ENCODE measurements at places on chromosomes 11 and 22.

- DNase-seq, result no peak
Measured at GRCh38 chr11:58727415-58727797, 4.3 kb downstream of the GLYAT start.

- DNase-seq, result no peak
Measured at GRCh38 chr11:126175393-126175792, 36.1 kb downstream of the RPUSD4 start.

DNA sequence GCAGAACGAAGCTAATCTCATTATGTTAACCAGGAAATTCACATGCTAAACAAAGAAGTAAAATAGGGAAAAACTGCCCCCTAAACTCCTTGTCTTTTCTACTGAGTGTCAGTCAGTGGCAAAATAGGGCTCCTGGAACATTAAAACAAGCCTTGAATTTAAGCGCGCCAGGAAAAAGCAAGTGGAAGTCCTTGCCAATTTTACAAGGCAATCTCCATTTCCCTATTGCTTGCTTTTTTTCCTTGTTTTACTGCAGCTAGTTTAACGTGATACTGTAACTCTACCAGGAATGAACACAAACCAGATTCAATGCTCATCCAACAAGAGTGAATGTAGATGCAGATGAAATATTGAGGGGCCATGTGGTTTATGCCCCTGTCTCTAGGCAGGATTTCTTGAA lies 28.1 kb upstream of the KIRREL3 start:
- no peak for DNase-seq

DNA sequence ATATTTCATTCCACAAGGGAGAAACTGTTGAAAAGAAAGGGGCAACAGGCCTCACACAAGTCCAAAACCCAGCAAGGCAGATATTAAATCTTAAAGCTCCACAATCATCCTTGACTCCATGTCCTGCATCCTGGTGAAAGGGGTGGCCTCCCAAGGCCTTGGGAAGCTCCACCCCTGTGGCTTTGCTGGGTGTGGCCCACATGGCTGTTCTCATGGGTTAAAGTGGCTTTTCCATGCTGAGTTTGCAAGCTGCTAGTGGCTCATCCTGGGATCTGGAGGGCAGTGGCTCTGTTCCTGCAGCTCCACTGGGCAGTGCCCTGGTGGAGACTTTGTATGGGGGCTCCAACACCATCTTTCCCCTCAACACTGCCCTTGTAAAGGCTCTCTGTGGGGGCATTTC lies 106.4 kb downstream of the CTNND1 start:
- DNase-seq, result no peak

DNA sequence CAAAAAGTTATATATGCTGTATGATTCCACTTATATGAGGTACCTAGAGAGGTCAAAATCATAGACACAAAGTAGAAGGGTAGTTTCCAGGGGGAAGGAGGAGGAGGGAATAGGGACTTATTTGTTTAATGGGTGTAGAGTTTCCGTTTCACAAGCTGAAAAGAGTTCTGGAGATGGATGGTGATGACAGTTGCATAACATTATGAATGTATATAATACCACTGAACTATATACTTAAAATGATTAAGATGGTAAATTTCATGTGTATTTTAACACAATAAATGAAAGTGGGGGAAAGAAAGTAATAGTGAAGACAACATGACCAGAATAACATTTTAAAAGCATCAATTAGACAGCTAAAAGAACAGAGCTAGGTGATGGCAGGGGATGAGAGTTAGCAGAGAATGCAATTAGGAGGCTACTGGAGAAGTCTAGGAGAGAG lies 51.2 kb downstream of the MRTFA start:
- DNase-seq, result no peak

DNA sequence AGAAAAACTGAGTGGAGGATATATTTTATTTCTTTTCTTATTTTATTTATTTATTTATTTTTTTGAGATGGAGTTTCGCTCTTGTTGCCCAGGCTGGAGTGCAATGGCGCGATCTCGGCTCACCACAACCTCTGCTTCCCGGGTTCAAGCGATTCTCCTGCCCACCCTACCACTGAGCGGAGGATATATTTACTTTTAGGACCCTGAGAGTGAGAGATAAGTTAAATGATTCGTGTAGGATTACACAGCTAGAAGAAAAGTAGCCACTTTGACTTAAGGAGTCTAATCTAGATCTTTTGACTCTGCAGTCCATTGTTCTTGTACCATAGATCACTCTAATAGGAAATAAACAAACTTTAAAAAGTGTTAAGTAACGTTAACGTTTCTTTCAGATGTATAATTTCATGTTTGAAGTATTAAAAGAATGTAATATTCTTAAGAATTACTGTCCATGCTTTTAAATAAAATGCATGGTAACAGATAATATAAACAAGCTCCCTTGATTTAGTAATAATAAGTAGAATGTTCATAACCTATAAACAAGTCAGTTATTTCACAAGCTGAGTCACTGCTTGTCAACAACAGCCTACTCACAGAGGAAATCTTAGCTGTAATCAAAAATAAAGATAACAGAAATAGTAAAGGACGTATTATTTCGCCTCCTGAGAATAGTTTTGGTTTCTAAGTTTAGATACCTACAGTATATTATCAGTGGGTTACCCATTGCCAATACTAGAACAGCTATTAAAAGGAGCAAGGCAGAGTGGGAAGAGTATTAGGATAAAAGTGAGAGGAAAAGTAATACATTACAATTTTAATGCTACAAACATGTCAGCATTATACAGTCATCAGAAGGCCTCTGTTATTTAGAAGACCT lies 18.6 kb downstream of the USP47 start:
- no peak for DNase-seq

DNA sequence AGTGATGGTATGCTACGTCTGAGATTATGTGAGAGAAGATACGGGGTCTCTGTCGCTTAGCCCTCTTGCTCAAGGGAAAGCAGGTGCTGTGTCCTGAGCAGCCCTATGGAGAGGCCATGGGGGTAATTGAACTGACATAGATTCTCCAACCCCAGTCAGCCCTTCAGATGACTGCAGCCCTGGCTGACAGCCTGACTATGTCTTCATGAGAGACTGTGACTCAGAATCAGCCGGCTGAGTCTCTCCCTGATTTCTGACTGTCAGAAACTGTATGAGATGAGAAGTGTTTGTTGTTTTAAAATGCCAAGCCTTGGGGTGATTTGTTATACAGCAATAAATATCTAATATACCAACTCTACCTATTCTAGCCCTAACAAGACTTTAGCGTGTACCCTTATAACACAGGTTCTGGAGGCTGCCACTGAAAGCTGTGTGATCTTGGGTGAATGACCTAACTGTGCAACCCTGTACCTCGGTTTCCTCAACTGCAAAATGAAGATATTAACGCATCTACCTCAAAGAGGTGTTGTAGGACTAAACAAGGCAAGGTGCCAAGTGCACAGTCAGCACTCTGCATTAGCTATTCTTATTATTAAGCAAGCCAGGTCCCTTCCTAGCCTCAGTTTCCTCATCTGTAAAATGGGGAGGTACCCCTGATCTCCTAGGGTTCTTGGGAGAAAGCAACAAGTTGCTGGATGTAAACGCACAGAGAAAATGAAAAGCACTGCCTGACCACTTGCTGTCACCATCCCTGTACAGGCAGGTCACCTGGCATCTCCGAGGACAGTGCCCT lies 24.9 kb downstream of the SLC43A1 start:
- DNase-seq, result no peak

DNA sequence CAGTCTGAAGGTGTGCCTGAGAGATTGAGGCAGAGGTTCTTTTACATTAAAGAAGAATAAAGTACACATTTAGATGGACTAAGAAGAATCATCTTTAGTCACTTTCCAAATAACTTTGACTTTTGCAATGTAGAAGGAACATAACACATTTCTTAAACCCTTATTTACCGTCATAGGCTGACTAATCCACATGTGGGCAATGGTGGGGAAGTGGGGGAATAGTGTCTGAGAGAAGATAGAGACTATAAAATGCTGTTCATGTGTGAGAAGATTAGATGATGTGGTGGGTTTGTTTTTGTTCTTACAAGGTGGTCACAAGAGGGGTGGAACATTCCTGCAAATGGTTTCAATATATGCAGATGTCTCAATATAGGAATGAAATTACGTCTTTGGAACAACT lies 1.8 kb downstream of the MS4A4A start:
- no peak for DNase-seq

GRCh38 chr11:102457056-102457677 lies 4.6 kb upstream of the TMEM123 start:
- DNase-seq, result no peak

GRCh38 chr22:25714739-25715138 lies 27.2 kb upstream of the MYO18B start:
- DNase-seq, result no peak

DNA sequence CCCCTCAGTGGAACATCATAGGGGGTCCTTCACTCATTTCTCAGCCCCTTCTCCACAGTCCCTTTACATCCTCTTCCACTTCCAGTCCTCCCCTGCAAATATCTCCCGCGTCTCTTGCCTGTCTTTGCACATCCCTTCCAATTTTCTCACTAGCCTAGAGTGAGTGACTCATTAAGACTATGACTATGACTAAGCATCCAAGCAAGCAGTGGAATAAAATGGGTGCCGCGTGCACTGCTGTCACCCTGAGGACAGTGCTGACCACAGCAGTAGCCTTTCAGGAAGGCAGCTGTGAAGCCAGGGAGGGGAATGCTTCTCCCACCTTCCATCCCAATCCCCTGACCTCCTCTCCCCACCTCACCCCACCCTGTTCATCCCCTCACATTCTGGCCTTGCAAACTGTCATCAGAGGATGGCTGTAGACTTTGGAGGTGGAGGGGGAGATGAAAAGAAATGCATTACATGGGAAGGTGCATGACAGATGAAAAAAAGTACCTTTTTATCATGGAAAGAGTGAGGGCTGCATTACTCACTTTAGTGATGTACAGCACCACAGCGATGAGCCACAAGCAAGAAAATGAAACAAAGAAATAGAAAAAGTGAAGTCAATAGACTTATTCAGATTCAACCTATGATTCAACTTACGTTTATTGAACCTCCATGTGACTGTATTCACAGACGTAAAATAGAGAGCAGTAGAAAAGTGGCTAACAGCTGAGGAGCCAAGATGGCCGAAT lies 948.2 kb downstream of the NTM start:
- DNase-seq, result no peak

GRCh38 chr11:73225851-73226250 lies 7.8 kb downstream of the P2RY2 start:
- no peak for DNase-seq

DNA sequence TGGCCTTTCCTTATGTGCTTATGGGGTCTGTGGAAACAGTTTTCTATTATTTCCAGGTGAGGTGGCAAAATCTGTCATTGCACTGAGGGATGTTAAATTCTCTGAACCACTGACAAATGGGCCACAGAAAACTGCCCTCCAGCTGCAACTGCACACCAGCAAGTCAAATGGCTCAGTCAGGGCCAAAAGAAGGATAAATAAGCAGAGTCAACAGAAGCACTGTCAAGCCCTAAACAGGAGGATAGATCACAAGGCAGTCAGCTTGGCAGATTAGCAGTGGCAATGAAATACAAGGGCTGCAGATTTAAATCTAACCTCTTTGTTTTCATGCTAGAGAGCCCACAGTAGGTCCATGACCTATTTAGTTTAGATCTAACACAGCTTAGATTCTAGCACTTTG lies 435.6 kb downstream of the ETS1 start:
- no peak for DNase-seq

DNA sequence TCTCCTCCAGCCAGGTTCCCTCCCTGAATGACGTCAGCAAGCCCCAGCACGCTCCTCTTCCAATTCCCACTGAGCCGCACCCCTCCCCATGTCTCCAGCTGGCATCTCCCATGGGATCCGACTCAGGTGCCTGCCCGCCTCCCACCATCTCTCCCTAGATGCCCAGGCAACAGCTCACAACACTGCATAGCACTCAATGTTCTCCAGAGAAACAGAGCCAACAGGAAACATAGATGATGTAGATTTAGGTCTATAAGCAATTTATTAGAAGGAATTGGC lies 532.3 kb downstream of the BRD1 start:
- no peak for DNase-seq

DNA sequence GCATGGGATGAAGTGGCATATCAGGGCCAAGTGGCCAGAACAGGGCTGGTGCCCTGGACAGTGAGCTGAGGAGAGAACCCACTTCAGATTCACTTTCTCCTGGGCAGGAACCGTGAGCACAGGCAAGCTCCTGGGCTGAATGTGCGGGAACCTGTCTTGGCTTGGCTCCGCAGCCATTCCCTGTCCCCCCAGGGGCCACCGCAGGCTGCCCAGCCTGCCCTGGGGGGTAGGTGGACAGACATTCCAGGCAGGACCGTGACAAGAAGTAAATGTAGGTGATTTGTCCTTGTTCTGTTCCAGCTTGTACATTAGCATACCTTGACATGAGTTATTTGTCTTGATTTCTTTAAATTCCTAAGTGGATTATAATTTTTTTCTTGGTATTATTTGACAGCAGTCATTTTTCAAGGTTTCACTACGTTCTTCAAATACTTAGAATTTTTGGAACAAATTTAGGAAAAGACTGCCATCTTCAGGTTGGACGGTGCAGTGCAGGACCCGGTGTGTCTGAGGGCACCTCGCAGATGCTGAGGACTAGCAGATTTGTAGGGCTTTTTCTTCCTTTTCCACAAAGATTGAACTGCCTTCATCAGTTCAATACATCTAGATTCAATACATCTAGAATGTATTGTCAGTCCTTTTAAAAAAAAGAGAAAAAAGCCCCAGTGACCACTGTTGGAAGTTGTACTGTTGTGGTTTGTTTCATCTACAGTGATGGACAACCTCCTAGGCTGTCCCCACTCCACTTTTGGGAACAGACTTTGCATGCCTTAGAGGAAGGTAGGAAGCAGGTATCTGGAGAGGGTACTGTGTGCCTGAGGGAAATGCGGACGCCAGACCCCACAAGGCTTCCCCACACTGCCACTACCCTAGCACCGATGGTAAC lies 115.1 kb upstream of the RASSF10 start:
- peak; percentile 47 for DNase-seq

DNA sequence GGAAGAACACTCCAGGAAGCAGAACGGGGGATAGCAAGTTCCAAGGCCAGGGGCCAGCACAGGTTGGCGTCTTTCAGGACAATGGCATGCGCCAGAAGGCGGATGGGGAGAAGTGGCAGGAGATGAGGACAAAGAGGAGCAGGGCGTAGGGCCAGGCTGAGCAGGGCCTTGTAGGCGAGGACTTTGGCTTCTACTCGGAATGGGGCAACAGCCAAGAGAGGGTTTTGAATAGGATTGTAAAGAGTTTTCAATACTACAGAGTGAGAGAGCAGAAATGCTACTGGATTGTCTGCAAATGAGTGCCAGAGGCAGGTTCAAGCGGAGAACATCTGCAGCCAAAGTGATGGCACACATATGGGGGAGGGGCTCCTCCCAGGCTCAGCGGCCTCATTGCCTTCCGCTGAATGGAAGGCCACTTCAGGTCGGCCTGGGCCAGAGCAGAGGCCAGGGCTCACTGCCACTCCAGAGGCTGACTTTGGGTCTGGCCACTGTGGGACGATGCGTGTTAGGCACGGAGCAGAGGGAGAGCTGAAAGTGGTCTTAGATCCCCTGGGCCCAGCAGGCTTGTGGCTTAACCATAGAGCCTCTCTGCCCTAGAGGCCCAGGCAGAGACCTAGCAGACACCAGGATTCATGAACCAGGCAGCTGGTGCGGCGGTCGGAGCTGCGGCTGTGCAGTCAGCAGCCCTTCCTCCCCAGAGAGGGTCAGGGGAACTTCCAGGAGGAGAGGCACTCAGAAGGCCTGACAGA lies 118.2 kb downstream of the DSCAML1 start:
- no peak for DNase-seq

Measured in T follicular helper cell (primary cell).